ENCODE measurements at places on chromosomes 5 and 9. TPM values are rescaled to one million over a fixed set of nuclear protein-coding genes. Genes with fewer than 3 reads are reported as not detected.

The FYB1 gene
- total RNA-seq: 83.0 TPM

GRCh38 chr9:33453999-33454660 is 6.7 kb upstream of the AQP3 start:
- DNase-seq: peak; percentile 61

GRCh38 chr5:141920771-141921170 is 2.9 kb upstream of the DELE1 start:
- DNase-seq: no peak

GRCh38 chr5:72415616-72416325 is 91.4 kb downstream of the ZNF366 start:
- DNase-seq: no peak

DNA sequence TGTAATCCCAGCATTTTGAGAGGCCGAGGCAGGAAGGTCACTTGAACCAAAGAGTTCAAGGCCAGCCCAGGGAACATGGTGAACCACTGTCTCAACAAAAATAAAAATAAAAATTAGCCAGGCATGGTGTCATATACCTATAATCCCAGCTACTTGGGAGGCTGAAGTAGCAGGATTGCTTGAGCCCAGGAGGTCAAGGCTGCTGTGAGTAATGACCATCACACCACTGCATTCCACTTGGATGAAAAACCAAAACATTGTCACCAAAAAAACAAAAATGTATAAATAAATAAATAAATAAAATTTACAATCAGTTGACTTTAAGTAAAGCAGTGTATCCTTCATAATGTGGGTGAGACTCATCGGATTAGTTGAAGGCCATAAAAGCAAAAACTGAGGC is 541.4 kb downstream of the CSNK1G3 start:
- no peak for DNase-seq

DNA sequence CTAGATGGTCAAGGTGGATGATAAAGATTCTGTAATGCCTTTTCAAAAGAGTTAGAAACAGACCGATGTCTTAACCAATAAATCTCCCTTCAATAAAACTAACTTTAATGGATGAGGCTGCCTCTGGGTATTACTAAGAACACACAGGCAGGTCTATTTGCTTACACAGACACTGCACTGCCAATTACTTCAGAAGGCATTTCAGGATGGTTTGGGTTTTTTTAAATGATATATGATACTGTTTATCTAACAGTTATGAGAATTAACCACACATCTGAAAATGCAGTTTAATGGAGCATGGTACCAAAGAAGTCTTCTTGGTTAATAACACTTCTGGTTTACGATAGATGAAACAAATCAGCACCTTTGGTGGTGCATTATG is 367.9 kb upstream of the GRAMD2B start:
- no peak for DNase-seq
